Jurkat, Clone E6-1 (cell line): ENCODE measurements at places on chromosomes 12 and 14.

- no peak for DNase-seq
Measured at GRCh38 chr12:85058339-85058738, 22.2 kb downstream of the LRRIQ1 start.

- DNase-seq, result no peak
Measured at GRCh38 chr14:98961191-98961590, 310.8 kb downstream of the BCL11B start.

- DNase-seq, result no peak
Measured at GRCh38 chr12:91203610-91204009, 21.0 kb upstream of the DCN start.

- DNase-seq, result no peak
Measured at GRCh38 chr12:25553098-25553497, at the start of gene LMNTD1. TSS of gene LMNTD1 (minus strand) at chr12:25553283. CDS start at chr12:25552959, 324 bp downstream.

DNA sequence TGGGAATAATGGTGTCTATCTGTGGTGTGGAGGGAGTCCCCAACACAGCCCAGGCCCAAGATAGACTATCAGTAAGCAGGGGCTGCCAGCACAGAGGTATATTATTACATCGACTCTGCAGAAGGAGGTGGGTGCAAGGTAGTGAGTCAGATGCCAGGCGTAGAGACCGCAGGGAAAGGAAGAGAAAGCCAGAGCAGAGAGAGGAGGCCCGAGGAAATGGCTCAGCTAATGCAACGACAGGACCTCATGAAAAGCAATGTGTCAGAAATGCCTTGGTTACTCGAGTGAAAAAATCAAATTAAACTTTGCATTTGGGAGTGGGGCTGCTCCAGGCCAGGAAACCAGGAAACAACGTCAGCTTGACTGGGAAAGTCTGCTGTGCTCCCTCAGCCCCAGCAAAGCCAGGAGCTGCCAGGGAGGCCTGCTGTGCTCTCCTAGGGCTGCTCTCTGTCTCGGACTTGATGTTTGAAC is 173.2 kb downstream of the SUDS3 start:
- DNase-seq, result no peak

- DNase-seq, result no peak
Measured at GRCh38 chr14:89265234-89265633, 151.8 kb downstream of the FOXN3 start.

DNA sequence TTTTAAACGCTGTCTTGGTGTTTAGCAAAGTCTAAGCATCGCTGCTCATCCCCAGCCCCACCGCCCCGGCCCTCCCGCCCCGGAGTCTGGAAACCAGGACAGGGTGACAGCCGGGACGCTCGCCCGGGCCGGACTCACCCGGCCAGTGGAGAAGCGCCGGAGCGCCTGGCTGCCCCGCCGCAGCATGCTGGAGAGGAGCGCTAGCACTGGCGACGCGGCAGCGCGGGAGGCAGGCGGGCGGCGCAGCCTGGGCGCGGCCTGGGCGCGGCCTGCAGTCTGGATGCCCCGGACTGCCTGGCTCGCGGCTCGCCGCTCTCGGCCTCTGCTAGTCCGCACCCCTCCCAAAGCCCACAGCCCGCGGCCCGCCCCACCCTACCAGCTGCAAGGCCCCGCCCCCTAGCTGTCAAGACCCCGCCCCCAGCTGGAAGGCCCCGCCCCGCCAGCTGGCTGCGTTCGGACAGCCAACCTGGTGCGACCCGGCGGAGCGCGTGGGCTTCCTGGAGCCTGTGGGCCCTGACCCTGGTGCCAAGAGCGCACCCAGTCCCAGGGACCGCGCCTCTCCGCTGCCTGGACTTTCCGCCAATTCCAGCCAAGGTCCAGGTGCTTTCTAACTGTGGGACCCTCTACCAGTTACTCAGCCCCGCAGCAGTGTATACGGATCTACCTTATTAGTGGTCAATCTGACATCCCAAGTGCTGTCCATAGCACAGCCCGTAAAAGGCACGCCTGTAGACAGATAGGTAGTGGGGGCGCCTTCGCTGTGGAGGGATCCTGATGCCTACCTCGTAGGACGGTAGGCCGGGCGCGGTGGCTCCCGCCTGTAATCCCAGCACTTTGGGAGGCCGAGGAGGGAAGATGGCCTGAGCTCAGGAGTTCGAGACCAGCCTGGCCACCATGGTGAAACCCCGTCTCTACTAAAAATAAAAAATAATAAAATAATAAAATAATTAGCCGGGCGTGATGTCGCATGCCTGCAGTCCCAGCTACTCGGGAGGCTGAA is at the start of gene ALDH1L2:
ALDH1L2 (minus strand) TSS at position 208 of the 1,000 bp plus-strand sequence; CDS start at position 186, 22 bp downstream.
- DNase-seq, result no peak

- DNase-seq, result no peak
Measured at GRCh38 chr12:12800406-12801180, 12.6 kb upstream of the DDX47 start.
